LNCaP clone FGC (cell line): ENCODE measurements at places on chromosomes 5 and 9.
A peak's percentile ranks its signal among the peaks of the same experiment; 100 is the strongest.

DNA sequence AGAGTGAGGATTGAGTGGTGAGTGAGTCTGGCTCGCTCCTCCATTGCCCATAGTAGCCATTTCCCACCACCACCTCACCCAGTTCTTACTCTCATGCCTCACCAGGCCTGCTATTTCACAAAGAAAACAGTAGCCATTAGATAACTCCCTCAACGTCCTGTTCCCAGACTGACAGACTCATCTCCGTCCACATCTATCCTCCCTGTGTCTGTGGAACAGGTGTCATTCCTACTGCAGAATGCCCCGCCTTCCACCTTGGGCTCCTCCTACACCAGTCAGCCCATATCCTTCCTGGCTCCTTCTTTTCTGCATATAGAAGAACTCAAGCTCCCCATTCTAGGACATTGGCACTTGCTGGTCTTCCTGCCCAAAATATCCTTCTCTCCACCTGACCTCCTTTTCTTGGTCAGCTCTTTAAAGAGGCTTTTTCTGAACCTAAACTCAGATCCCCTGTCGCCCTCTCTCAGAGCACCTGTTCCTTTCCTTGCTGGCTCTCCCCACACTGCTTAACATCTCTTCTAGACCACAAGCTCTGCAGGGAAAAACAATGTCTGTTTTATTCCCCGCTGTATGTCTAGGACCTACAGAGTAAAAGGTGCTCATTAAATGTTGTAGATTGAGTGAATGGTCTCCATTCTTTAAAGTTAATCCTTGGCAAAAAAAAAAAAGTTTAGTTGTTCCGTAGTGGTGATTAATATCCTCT lies 3.2 kb downstream of the TNFAIP8 start:
- DNase-seq = no peak

DNA sequence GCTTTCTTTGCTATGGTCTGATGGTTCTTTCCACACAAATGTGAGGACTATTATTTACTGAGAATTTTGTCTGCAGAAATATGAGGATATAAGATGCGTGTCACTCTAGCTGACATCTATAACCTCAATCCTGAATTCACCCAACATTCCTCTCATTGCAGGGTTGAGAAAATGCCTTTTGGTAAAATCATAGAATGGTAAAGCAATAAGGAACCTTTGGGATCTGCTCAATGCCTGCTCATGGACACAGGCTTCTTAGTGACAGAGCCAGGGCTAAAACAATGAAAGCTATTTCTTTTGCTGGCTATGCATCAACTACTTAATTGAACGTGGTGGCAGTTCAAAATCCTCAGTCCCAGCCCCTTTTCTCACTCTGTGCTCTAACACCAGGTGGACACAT lies 199.6 kb downstream of the GAS1 start:
- DNase-seq = no peak

GRCh38 chr5:112064956-112065355 lies 308.0 kb upstream of the NREP start:
- no peak for DNase-seq

- no peak for DNase-seq
Observed at GRCh38 chr9:132350861-132351315, 3.9 kb downstream of the SETX start.

- peak; percentile 2 for DNase-seq
Observed at GRCh38 chr5:161676103-161676502, 9.4 kb upstream of the GABRA6 start.

- no peak for DNase-seq
Observed at GRCh38 chr9:112502175-112502946, 15.7 kb downstream of the KIAA1958 start.

DNA sequence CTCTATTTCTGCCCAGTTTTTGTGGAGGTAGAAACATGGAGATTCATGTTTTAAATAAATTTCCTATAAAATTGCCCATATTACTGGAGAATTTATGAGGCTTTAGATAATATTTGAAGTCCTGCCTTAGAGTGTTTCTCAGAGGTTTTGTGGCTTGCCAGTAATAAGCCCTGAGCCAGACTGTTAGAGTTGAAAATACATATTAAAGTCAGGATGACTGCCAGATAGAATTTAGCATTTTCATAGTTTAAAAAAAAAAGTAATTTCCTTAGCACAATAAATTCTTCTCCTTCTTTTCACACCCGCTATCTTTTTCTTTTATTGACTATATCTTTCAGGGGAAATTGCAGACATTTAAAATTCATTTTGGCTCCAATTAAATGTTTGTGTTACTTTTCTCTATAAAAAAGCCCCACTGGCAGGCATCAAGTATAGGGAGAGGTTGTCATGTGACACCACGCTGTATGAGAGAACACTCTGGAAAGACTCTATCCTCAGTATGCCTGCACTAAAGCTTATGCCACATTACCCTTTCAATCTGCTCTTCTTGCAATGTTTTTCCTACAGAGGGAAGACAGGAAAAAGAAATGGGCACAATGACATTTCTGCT lies 135.2 kb downstream of the MPDZ start:
- no peak for DNase-seq

DNA sequence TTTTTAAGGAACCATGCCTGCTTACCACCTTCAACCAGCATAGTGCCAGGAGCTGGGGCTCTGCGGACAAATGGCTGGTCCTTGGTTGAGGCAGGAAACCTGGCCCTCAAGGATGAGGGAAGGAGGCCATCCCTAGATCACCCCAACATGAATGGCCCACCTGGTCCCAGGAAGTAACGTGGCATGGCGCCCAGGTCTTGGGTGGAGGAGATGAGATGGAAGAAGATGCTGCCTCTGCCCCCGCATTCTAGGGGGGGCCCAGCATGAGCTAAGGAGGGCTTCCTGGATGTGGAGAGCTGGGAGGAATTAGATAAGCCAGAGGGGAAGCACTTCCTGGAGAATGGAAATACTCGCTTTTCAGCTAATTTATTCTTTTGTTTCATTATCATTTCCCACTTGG lies 95.0 kb downstream of the DAB2IP start:
- DNase-seq = no peak

DNA sequence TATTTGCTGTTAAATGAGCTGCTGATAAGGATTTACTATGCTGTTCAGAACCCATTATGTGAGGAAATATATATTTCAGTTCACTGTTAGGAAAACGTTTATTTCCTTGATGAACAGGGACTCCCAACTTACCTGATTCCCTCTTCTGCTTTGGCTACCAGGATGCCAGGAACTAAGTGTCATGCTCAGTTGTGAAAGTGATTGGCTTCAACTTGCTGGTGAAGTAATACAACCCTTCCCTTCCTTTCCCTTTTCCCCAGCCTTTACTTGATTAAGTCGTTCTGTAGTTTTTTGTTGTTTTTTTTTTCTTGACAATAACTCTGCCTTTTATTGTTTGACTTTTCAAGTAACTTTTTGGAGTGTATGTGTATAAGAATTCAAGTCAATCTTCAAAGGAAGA lies 309.3 kb downstream of the DOCK8 start:
- DNase-seq = no peak

DNA sequence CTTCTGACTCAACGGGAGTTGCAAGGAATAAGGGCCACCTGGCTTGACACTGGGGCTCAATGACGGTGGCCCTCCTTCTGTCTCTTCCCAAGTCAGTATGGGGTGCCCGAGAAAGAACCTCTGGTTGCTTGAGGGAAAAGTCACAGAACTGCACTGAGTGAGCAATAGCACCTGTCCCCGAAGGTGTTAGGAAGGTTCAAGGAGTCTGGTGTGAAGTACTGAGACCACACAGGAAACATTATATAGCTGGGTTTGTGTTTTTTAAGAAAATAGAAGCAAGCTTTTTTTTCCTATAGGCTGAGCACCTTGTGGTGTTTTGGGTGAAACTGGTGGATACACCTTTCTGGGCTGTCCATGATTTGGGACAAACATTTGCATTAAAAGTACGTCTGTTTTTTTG lies 62.9 kb downstream of the SPIN1 start:
- DNase-seq = no peak

- DNase-seq = no peak
Observed at GRCh38 chr9:96062031-96062430, 186.5 kb downstream of the ERCC6L2 start.

- DNase-seq = no peak
Observed at GRCh38 chr5:78779771-78780616, 131.4 kb upstream of the LHFPL2 start.

DNA sequence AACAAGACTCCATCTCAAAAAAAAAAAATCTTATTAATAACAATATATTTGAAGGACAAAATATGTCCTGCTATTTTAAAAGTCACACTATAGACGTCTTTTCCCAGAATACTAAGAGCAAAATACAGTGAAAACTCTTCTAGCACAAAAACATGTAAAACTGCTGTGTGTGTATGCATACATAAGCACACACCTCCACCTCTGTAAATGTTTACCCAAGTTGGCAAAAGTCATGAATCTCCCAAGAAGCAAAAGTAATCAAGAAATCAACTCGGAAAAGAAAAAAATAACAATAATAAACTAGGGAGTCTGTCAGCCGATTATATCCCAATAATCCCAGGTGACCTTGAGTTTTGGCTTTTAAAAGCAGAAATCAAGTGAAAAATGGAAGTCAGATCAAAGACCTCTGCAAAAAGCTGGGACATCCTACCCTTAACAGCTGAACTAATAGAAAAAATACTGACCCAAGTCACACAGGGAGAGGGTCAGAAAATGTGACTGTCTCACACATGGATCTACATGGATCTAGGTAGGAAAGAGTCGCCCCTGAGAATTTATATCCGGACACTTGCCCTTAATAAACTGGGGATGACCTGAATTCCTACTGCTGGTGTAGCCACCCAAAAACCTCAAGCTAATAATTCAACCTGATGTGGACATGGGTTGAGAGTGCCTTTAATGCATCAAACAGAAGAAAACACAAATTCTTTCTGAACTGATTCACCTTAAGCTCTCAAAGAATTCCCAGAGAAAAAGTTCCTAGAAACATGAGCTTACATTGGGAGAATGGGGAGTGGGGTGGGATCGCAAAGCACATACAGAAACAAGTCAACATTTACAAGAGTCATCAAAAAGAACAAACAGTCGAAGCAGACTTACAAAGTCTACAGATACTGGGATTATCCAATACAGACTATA lies 29.9 kb downstream of the LPAR1 start:
- DNase-seq = no peak

DNA sequence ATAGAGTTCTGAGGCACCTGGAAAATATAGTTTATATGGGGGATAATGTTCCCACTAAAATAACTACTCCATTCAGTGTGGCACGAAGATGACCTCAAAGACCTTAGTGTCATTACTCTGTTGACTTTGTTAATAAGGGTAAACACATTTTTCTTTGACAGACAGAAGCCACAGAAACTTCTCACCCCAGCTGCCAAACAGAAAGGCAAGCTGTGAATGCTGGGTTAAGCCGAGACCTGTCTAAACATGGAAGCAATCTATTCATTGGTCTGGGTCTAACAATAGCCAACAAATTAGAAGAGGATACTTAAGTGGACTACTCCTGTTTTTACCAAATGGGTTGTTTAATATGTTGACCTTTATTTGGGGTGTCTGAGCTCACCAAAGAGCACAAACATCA lies 171.4 kb downstream of the TLE1 start:
- DNase-seq = no peak

GRCh38 chr9:135886147-135886981 lies 21.0 kb downstream of the CAMSAP1 start:
- no peak for DNase-seq

GRCh38 chr5:80125022-80125961 lies 90.1 kb downstream of the THBS4 start:
- no peak for DNase-seq

DNA sequence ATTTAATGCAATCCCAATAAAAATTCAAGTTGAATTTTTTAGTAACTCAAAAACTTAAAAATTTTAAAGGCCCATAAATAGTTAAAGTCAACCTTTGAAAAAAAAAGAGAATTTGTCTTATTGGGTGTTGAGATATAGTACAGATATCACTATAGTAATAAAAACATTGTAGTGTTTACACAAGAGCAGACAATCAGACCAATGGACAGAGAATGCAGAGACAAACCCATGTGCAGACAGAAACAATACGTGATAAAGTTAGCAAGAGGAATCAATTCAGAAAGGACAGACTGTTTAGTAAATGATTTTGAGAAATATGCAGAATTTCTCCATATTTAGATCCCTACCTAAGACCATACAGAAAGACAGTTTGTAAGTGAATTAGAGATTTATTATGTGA lies 33.9 kb downstream of the GOLGA1 start:
- DNase-seq = peak; percentile 37

DNA sequence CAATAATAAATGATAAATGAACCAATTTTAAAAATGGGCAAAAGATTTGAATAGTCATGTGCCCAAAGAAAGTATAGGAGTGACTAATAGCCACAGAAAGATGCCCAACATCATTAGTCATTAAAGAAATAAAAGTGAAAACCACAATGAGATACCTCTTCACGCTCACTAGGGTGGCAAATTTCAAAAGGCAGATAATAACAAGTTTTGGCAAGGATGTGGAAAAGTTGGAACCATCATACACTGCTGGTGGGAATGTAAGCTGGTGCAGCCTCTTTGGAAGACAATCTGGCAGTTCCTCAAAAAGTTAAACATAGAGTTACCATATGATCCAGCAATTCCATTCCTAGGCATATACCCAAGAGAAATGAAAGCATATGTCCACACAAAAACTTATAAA lies 1819.8 kb downstream of the MAT2B start:
- no peak for DNase-seq
